Stimulated activated CD4-positive, alpha-beta T cell treated with anti-CD3 and anti-CD28 coated beads, Interleukin-12 subunit alpha, Interleukin-12 subunit beta, amount 100 ng/mL, for 4 hours (primary cell): ENCODE measurements at places on chromosomes 6 and 20.

- DNase-seq, result no peak
Observed at GRCh38 chr6:132495604-132496079, 17.3 kb downstream of the STX7 start.

GRCh38 chr6:17971128-17972073 lies 16.0 kb downstream of the KIF13A start:
- no peak for DNase-seq

- no peak for DNase-seq
Observed at GRCh38 chr6:109979033-109979921, 1.2 kb downstream of the GPR6 start.

DNA sequence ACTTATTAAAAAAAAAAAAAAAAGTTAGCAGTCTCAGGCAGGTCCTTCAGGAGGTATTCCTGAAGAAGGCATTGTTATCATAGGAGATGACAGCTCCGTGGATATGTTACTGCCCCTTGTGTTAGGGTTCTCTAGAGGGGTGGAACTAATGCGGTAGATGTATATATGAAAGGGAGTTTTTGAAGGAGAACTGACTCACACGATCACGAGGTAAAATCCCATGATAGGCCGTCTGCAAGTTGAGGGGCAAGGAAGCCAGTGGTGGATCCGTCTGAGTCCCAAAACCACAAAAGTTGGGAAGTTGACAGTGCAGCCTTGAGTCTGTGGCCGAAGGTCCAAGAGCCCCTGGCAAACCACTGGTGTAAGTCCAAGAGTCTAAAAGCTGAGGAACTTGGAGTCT lies 103.4 kb downstream of the TULP4 start:
- DNase-seq, result no peak

DNA sequence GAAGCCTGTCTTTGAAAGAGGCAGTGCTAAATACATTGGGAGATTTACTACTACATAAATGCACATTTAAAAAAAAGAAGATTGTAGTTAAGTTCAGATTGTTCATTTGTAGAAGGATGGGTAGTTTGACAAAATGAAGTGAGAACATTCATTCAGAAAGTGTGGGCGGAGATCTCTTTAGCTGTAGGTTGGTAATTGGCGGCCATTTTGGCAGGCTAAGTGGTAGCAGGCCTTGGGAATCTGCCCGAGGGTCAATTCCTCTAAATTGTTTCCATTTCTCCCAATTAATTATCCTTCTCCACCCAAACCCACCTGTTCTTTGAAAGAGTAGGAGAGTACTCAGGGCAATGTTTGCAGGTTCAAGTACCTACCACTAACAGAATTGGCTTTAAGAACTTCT lies 17.9 kb downstream of the SOX4 start:
- no peak for DNase-seq

DNA sequence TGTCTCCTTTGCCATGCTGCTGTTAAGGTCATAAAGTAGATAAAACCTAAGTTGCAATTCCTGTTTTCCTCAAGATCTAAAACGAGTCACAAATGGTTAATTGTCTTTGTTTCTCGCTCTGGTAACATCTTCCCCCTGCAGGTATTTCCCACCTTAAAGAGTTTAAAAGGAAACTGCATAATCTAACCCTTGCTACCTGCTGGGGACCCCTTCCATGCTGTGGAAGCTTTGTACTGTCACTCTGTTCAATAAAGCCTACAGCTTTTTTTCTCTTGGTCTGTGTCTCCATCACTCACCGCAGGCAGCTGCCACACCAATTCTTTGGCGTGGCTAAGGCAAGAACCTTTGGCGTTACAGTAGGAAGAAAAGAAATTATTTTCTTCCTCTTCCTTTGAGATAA lies 117.7 kb upstream of the GJE1 start:
- no peak for DNase-seq

DNA sequence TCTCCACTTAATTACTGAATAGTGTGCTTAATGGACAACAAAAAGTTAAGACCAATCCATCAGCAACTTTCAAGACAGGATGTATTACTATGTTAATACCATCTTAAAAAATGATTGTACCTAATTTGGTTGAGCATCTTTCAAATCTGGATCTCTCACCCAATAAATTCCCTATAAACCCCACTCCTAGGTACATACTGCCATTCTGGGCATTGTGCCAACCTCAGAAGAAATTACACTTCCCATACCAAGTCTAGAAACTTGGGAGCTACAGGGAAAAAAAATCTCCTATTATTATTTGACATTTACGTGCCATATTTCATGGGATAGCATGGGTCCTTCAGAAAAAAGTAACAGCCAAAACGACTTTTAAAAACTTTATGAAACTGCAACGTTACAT lies 5.1 kb downstream of the SYNCRIP start:
- no peak for DNase-seq

- DNase-seq, result no peak
Observed at GRCh38 chr6:18413381-18413780, 26.2 kb downstream of the RNF144B start.

DNA sequence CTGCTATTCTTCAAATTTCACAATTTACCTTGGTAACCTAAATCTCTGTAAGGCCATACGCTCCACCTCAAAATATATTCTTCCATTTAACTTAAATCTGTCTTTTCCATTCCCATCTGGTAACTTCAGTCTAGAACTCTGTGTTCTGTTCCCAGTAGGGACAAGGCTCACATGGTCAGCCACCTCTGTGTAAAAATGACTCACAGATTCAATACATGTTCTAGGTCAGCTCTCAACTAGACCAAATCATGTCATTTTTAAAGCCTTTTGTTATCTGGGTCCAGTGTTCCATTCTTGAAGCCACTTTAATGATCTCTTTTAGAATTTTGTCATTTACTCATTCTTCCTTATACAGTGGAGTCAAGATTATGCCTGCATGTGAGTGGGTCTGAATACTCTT lies 315.6 kb upstream of the CITED2 start:
- no peak for DNase-seq

DNA sequence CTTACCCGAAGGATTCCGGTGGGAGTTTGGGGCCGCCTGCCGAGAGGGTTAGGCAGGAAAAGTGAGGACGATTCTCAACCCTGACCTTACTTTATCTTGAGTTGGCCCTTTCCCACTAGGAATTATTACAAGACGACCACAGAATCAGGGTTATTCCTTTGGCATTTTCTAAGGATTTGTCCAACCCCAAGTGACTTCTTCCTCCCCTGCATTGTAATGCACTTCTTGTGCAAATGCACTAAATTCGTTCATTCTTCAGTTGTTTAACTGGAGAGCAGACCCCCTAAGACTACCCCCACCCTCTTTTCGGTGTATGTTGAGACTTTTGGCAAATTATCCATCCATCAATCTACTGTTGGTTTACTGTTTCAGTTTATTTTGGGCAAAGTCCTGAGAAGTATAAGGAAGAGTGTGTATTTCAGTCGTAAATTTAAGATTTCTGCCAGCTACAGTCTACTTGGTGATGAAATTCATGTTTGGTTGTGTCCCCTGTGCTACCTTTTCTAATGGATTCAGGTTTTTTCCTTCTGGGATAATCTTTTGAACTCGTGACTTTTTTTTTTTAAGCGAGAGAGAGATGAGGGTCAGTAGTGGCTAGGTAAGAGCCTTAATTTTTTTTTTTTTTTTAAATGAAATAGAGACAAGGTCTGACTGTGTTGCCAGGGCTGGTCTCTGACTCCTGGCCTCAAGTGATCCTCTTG lies 611 bp upstream of the TMEM217 start:
- no peak for DNase-seq

DNA sequence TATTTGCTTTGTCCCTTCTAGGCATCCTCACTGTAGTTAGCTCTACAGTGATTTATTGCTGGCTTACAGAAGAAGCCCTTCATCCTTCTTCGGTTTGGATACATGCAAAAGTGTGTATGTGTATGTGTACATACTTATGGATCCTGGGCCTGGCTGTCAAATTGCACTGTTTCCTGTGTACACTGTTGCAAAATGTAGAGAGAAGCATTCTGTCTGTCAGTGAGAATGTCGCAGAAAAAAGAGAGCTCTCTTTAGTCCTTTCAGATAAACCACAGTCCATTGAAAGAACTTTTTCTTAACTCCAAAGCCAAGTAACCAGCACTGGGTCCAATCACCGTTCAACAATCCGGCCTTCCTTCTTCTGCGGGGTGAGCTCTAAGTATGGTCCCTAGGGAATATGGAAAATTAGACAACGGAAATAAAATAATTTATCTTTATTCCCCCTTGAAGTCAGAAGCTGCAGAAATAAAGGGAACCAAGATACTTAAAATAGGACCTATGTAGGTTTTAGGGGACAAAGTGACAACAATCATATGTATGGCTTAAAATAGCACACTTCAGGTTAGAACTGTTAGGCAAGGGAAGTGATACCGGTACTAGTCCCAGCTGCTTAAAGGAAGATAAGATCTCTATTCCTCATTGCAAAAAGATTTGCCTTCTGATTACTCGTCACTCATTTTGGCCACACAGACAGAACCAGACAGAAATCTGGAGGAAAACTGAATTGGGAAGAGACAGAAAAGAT lies 107.0 kb downstream of the CD83 start:
- DNase-seq, result no peak

DNA sequence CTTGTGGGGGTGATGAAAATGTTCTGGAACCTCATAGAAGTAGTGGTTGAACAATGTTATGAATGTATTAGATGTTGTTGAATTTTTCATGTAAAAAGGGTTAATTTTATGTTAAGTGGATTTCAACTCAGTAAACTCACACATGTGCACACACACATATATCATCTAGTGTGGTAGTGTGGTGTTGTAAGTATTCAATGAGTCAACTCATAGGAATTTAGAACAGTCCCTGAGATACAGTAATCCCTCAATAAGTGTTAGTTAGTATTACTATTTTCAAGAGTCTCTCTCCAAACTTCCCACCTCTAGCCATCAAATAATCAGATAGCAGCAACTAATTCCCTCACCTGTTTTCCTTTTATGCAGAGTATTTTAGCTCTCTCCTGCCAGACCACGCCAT lies 563.1 kb upstream of the JARID2 start:
- DNase-seq, result no peak

GRCh38 chr6:6039946-6040509 lies 33.3 kb upstream of the NRN1 start:
- no peak for DNase-seq

DNA sequence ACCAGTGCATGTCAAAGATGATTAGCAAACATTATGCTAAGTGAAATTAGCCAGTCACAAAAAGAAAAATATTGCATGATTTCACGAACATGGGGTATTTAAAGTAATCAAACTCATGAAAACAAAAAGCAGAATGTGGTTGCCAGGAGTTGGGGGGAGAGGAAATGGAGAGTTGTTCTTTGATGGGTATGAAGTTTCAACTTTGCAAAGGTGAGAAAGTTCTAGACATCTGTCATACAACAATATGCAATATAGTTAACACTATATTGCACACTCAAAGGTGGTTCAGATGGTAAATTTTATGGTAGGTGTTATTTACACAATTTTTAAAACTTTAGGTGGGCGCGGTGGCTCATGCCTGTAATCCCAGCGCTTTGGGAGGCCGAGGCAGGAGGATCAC lies 13.4 kb upstream of the GCNT2 start:
- DNase-seq, result no peak

DNA sequence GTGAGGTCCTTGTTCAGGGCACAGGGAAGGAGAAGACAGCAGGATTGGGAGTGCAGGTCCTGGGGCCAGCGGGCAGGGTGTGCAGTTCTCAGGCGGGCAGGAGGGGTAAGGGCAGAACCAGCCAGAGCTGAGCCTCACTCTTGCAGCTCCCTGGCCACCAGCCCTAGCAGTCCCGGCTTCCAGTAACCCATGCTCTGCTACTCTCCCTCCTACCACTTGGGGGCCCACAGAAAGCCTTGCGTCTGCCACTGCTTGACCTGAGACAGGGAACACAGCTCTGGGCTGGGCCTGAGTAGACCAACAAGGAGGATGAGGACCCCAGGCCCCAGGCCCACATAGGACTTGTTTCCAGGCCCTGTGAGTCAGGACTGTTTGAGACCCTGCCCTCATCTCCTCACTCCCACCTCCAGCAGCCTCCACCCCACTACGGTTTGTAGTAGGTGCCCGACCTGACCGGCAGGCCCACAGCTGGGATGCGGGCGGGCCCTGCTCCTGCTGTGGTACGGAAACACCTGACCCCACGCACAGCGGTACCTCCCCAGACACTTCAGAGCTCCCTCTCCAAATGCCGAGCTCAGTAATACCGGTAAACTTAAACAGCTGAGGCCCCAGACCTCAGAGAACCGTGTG lies 39.2 kb downstream of the KCNK5 start:
- DNase-seq, result no peak

DNA sequence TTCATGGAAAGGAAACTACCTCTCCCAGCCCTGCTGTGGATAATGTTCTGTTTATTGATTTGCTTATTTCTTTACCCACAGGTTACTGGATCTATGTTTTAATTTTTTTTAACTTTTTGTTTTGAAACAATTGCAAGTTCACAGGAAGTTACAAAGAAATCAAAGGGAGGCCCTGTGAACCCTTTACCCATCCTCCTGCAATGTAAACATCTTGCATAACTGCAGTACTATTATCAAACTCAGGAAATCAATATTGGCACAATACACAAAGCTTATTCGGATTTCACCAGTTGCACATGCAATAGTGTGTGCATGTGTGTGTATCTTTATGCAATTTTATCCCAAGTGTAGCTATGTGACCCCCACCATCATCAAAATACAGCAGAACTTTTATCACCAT lies 398.0 kb downstream of the BTBD3 start:
- DNase-seq, result no peak

DNA sequence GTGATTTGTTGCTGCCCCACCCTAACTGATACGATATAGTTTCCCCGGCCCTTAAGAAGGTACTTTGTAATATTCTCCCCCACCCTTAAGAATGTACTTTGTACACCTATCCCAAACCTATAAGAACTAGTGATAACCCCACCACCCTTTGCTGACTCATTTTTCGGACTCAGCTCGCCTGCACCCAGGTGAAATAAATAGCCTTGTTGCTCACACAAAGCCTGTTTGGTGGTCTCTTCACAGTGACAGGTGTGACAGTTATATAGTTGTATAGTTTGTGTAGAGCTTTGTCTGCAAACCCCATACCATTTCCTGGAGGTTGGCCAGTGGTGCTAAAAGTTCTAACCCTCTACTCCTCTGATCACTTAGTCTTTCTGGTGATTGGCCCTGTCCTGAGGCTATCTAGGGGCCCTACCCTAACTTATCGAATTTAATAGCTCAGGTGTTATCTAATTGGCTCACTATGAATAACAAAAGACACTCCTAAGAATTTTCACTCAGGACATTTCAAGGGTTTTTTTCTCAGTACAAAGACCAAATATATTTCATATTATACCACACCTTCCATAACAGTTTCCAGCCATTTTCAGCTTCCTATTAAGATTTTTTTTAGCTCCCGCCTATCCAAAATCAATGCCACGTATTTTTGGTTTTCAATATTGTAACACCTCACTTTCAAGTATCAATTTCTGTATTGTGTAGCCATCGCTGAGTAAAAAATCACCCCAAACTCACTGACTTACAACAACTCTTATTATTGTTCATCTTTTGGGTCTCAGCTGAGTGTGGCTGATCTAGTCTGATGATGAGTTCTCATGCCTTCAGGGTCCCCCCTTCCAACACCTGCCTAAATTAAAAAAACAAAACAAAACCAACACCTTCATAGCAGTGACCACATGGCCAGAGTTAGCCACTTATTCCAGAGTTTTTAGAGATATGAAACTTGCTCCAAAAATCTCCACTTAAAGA lies 9.8 kb upstream of the BTN1A1 start:
- DNase-seq, result no peak
